ENCODE measurements at places on chromosomes 1 and 21. TPM values are rescaled to one million over a fixed set of nuclear protein-coding genes. Genes with fewer than 3 reads are reported as not detected.

DNA sequence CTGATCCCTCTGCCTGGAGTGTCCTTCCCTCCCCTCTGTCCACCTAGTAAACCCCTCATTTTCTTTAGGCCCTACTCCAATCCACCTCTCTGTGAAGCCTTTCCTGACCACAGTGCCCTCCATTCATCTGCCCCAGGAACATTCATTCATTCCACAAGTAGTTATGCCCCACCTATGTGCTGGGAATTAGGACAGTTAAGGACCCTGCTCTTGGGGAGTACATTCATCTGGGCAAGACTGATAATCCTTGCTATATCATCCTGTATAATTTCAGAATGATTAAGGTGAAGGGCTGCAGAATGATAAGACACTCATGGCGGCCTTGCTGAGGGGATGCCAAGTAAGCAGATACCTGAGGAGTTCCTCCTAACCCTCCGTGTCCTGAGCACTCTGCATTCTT, 10.3 kb upstream of the FAM20B start:
- no peak for DNase-seq

DNA sequence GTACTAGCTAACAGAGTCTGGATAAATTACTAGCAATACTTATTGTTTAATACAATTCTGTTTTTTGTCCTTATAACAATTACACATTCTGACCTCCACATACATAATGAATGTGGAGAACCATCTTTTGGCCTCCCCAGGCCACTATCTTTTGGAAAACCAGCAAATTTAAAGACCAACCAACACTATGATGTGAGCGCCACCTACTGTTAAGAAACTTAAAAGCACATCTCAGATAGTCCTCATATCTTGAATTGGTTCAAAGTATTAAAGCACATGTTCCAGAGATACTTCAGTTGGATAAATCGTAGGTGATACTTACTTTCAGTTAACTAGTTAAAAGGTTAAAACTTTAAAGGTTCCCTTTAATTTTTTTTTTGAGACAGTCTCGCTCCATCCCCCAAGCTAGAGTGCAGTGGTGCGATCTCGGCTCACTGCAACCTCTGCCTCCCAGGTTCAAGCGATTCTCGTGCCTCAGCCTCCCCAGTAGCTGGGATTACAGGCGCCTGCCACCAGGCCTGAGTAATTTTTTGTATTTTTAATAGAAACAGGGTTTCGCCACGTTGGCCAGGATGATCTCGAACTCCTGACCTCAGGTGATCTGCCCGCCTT, 29.3 kb upstream of the USP1 start:
- no peak for DNase-seq

Gene MMP23B
- total RNA-seq = 128 TPM

GRCh38 chr1:170985406-170985805, 50.1 kb downstream of the MROH9 start:
- DNase-seq = no peak

DNA sequence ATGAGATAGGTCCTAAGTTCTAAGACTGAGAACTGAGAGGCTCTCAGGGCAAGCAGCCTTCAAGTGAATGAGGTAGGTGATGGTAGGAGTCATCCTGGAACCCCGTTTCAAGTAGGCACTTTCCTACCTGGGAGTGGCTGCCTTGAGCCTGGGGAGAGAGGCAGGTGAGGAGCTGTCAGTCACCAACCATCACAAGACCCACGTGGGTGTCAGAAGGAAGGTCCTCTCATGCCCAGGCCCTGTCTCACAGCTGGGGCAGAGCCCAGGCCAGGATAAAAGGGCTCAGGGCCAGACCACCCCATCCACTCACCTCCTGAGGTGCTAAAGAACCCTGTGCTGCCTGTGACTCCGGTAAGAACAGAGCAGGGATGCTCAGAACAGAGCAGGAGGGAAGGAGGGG, at the start of gene LCE1D:
LCE1D (plus strand) TSS at position 301 of the 400 bp plus-strand sequence. CDS start 1,074 bp downstream, outside the sequence.
- DNase-seq = no peak

Measured in heart left ventricle (tissue), 16 donors.